ENCODE measurements at places on chromosomes 4 and X.
A peak's percentile ranks its signal among the peaks of the same experiment; 100 is the strongest.

DNA sequence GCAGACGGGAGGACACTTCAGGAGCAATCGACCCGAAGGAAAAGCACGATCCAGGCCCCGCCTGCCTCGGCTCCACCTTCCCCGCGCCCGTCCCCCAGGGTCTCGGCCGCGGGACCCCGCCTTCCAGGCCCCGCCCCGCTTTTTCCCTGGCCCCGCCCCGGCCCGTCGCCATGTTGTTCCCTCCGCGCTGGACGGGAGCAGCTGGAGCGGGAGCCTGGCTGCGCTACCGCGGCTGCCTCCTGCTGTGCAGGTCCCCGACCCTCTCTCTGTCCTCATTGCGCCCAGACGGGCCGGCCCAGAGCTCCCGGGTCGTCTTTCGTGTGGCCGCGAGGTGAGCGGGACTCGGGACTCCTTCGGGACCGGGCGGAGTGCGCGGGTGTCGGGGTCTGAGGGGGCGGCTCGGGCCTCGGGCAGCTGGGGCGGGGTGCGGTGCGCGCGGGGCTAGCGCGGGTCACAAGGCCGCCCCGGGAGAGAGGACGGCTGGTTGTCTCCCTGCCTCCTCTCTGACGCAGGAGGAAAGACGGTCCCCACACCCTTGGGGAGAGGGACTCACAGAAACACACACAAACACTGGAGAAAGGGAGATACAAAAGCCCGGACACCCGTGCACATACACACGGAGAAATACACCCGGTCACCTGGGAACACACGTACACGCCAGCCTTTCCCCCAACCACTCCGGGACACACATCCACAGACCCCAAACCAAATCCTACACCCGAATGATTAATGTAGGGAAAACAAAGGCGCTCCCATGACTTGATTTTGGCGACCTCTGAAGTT lies at the start of gene RAB9A:
Gene RAB9A (plus strand): TSS at position 171 of the 783 bp plus-strand sequence. CDS start 19,619 bp downstream, outside the sequence.
- peak; percentile 91 for DNase-seq

GRCh38 chrX:132169554-132169953 lies 41.7 kb upstream of the FRMD7 start:
- no peak for DNase-seq

DNA sequence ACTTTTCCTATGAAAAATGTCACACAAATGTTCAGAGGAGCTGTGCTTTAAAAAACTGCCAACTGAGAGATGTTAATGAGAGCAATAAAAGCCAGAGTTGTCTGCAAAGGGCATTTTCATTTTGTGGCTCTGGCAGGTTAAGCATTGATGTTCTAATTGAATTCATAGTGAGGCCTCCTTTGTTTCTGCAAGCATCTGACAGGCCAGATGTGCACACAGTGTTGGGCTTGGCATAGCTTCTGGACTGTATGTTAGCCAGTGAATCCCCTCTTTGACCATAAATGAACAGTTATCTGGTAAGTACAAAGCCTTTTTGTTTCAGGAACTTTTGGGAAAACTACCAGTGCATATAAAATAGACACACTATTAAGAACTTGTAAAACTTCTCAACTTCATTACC lies 81.9 kb downstream of the JADE3 start:
- no peak for DNase-seq

DNA sequence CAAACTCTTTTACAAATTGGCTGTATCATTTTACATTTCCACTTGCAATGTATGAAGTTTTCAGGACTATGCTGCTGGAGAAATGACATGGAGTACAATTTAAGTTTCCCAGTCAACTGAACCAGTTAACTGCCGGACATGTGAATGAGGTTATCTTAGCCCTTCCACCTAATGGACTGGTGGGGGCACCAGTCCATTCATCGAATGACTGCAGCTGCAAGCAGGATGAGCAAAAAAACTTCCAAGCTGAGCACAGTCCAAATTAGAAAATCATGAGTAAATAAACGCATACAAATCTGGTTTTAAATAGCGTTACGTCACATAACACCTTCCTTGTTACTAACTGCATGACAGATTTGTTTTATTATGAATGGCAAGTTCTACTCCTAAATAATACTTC lies 1131.5 kb downstream of the PCDH18 start:
- no peak for DNase-seq

- no peak for DNase-seq
These were observed 352.3 kb downstream of the GRXCR1 start for GRCh38 chr4:43244688-43245382.

GRCh38 chrX:82742351-82742750 lies 765.7 kb upstream of the POU3F4 start:
- DNase-seq: no peak

DNA sequence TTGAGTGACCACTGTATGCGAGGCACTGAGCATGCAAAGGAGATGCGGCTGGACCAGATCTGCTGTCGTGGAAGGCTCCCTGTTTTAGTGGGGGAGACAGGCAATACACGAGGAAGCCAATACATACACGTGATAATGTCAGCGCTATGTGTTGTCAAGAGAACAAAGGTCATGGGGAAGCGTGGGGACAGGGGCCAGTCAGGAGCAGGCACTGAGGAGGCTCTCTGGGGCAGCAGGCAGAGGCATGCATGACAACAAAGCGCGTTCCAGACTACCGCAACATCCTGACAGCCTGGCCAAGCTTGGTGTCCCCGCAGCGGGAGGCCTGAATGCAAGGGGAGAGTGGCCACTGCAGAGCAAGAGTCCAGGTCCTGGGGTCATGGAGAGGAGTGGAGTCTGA lies 61.9 kb downstream of the DCTD start:
- no peak for DNase-seq

GRCh38 chr4:186642998-186643397 lies 80.7 kb downstream of the FAT1 start:
- DNase-seq: no peak

DNA sequence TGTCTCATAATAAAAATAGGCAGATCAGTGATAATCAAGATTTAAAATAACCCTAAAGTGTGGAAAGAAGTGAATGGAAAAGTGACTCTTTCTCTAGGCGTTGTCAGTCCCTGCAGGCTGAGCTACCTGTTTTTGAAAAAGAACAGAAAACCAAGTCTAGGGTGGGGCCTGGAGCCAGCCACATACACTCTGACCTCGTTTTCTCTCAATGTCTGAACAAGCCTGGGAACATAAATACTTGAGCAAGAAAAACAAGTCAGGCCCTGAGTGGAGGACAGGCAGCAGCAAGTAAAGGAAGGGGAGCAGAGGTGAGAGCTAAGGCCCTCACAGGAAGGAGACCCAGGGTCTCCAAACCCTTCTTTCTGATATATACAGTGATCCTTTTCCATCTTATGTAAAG lies 91.7 kb upstream of the HPF1 start:
- no peak for DNase-seq

DNA sequence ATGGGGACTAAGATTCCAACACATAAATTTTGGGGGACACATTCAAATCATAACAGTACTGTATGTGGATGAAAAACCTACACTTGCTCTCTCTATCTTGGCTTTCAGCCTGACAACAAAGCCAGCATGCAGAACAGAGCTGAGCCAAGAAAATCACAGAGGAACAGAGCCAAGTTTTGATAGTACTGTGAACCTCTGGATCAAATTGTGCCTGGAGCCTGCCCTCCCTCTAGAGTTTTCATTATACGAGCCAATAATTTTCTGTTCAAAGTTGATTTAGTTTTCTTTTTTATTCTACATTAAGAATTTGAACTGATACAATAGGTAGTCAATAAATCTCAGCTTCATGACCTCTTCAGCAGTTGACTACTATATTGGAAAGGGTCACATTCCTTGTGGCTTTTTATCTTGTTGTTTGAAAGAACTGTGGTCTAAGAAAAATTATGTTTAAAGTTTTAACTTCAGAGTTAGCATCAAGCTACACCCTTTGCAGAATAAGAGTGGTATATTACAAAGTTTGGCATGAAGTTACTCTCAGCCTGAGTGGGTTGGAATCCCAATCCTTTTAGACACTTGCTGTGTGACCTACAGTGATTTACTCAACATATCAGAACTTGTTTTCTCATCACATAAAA lies 31.1 kb downstream of the GRID2 start:
- no peak for DNase-seq

DNA sequence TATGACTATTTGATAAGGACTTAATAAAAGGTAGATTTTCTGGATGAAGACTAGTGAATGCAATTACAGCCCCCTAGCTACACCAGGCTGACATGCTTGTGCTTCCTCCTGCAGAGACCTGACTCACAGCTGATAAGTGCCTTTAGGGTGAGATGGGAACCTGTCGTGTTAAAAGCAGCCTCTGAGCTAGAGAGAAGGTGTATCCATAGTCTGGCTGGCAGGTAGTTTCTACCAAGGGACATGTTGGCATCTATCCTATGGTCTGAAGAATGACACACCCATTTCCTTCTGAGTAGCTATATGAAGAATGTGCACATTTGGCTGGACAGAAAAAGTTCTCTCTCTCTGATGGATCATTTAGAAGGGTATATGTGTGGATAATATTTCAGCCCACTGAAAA lies 64.1 kb downstream of the PARM1 start:
- DNase-seq: no peak

DNA sequence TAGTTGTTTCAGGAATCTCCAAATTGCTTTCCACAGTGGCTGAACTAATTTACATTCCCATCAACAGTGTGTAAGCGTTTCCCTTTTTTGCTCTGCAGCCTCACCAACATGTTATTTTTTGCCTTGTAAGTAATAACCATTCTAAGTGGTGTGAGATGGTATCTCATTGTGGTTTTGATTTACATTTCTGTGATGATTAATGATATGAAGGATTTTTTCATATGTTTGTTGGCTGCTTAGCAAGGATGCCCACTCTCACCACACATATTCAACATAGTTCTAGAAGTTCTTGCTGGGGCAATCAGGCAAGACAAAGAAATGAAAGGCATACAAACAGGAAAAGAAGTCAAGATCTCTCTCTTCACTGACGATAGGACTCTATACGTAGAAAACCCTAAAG lies 472.4 kb downstream of the ZNF674 start:
- DNase-seq: no peak

DNA sequence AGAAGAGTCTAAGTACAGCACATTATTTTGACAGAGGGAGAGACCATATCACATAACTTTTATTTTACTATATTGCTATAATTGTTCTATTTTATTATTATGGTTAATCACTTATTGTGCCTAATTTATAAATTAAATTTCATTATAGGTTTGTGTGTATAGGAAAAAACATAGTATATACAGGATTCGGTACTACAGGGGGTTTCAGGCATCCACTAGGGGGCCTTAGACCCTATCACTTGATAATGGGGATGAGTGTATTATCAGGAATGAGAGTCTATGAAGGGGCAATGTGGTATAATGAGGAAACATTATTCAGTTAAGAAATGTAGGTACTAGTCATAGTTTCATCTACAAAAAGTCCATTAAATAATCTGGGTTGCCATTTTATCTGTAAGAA lies 833.1 kb downstream of the C4orf33 start:
- no peak for DNase-seq

- no peak for DNase-seq
These were observed 59.3 kb upstream of the CLDN34 start for GRCh38 chrX:9907645-9908387.

DNA sequence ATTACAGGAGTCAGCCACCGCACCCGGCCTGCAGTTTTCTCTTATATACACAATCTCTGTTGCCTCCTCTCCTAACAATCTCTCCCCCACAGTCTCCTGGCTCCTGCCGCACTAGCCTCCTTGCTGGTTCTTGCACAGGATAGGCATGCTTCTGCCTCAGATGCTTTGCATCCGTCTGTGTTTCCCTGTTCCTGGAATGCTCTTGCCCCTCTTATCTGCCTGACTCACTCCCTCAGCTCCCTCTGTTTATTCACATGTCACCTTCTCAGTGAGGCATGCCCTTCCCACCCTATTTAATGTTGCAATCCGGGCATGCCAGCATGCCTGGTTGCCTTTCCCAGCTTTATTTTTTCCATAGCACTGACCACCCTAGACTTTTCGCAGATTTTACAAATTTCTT lies 161.9 kb downstream of the PHF8 start:
- no peak for DNase-seq

GRCh38 chr4:184748251-184748652 lies 14.4 kb upstream of the CENPU start:
- DNase-seq: no peak

DNA sequence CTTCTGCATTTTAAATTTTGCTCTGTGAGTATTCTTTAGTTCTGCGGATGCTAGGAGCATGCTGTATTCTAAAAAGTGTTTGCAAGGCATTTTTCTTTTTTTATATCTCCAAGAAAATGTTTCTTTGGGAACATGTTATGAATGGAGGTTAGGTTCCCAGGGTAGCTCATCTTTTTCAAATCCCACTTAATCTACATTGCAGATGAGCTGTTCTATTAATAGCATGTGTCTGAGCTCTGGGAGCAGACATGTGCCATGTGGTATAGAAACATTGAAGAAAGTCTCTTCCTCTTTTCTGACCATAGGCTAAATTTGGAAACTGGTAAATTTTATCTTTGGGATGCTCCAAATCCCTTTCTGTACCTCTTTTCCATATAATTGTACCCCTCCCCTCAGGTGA lies 23.2 kb downstream of the DIAPH2 start:
- DNase-seq: no peak

DNA sequence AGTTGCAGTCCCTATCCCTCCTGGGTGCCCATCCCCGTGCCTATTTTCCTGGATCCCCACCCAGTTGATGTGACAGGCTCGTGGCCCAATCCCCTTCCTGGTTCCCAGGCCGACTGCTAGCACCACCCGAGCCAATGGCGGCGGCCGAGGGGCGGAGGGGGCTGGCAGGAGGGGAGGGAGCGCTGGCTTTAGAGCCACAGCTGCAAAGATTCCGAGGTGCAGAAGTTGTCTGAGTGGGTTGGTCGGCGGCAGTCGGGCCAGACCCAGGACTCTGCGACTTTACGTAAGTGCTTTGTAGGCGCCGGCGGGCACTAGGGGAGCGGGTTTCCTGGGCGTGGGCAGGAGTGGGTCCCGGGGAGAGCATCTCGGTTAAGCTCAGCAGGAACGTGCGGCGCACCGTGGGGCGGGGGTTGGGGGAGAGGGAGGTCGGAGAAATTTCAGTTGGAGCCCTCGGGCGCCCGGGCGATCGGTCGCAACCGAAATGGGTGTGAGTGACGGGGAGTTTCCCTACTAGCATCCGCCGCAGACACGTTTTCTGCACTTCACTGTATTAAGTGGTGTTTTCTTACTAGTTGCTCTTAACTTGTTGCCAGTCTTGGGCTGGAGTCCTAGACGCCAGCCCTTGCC lies at the start of gene PLS3:
Gene PLS3 (plus strand): TSS at position 197 of the 627 bp plus-strand sequence. CDS start 49,077 bp downstream, outside the sequence.
- peak; percentile 40 for DNase-seq

- DNase-seq: no peak
These were observed 33.3 kb downstream of the APBB2 start for GRCh38 chr4:41181037-41181436.

- no peak for DNase-seq
These were observed 514.8 kb upstream of the TENM3 start for GRCh38 chr4:181728305-181728966.

GRCh38 chr4:151600432-151600831 lies 160.4 kb downstream of the GATB start:
- DNase-seq: no peak

GRCh38 chr4:7843831-7844593 lies 95.6 kb downstream of the AFAP1 start:
- peak; percentile 40 for DNase-seq

DNA sequence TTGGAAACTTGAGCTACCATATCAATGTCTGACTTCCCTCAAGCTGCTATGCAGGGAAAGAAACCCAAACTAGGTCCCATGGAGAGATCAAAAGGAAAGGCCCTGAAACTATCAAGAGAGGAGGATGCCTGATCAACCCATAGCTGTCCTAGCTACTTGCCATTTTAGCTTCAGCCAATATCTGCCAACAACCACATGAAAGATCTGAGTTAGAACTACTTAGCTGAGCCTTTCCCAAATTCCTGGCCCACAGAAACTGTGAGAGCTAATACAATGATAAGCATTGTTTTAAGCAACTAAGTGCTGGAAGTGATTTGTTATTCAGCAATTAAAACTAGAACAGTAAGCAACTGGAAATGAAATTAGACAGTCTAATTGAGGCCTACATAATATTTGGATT lies 6.3 kb upstream of the ARHGEF38 start:
- DNase-seq: no peak
